HFFc6 (cell line): ENCODE measurements at places on chromosomes 5 and 9.

- DNase-seq, result no peak
Observed at GRCh38 chr9:107847978-107848964, 358.7 kb upstream of the KLF4 start.

GRCh38 chr5:97021416-97021815, 85.5 kb downstream of the LNPEP start:
- DNase-seq, result no peak

DNA sequence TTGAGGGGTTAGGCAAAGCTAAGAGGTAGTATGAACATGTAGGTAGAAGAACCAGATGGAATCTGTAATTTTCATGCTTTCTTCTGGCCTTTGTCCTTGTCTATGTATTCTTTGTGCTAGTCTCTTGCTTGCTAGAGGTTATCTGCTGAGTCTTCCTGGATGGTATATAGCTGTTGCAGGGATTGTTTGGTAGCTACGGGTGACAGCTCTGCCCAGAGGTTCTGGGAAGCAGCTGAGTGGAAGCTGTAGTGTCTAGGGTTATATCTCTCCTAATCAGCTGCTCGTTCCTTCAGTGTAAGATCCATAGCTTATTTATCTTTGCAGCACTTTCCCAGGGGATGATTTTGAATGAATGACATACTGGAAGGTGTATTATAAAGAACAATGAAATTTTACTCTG, 100.3 kb downstream of the ATG10 start:
- no peak for DNase-seq

- DNase-seq, result no peak
Observed at GRCh38 chr5:102999191-102999590, 120.7 kb downstream of the GIN1 start.

GRCh38 chr9:129232839-129233591, 55.0 kb upstream of the IER5L start:
- DNase-seq, result no peak

DNA sequence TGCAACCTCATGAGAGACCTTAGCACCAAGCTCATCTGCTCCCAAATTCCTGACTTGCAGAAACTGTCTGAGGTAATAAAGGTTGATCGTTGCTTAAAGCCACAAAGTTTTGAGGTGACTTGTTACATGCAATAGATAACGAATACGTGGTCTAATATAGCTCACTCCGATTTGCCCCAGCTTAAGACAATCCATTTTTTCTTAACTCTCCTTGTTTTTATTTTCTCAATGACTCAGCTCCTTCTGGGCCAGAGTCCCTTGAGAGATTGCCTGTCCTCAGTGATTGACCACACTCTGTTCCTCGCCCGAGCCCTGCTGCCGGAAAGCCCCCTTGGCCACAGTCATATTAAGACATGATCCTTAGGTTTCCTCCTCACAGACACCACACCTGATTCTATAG, 63.7 kb upstream of the FANCC start:
- peak; percentile 32 for DNase-seq

GRCh38 chr5:142453932-142454331, 129.1 kb upstream of the SPRY4 start:
- DNase-seq, result no peak

DNA sequence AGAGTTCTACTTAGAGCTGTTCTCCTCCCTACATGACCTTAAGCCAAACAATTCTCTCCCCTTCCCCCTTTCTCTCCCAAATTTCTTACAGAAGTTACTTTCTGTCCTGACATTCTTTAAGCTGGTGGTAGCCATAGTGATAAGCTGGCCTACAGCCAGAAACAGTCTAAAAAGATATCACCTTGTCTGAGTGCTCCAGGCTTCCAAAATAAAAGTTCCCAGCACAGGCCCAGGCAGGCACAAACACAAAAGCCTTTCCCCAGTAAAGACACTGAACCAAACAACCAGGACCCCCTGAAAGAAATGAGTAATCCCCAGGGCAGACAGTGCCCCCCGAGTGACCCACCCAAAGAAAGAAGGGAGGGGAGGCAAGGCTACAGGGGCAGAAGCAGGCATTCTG, 19.2 kb downstream of the SIL1 start:
- DNase-seq, result no peak

DNA sequence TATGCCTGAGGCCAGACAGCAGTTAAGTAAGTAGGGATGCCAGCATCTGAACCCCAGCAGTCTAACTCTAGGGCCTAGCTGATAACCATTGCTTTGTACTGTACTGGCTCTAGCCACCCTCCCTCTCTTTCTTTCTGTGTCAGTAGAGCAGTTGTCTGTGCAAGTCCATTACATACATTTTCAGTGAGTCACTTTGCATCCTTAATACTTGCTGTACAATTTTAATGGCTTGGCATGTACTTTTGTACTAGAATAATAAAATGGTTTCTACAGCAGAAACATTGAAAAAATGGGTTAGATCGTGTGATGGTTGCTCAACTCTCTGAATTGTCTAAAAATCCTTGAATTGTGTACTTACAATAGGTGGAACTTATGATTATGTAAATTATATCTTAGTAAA, 1.5 kb upstream of the TTC39B start:
- DNase-seq, result peak; percentile 88

DNA sequence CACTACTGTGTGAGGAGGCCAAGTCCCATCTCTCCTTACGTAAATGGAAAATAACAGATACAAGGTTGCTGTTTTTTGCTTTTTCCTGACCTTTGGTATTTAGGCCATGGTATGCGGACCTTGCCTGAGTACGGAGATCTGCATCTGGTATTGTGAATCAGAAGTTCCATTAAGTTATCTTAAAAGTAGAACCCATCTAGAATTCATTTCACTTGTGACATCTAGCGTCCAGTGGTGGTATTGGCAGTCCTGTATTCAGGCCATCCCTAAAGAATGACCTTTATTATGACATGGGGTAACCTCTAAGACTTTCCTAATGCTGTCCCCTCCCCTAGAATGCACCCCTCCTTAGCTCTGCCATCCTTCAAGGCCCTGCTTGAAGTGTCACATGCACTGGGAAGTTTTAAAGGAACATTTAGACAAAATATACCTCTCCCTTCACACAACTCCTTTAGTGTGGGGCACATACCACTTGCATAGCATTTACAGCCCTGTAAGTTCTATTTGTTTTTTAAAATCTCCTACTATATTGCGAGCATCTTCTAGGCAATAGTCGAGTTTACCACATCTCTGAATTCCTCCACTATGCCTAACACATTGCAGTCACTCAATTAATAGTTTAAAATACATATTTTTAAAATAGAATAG, 1.9 kb upstream of the SPDL1 start:
- DNase-seq, result peak; percentile 62

DNA sequence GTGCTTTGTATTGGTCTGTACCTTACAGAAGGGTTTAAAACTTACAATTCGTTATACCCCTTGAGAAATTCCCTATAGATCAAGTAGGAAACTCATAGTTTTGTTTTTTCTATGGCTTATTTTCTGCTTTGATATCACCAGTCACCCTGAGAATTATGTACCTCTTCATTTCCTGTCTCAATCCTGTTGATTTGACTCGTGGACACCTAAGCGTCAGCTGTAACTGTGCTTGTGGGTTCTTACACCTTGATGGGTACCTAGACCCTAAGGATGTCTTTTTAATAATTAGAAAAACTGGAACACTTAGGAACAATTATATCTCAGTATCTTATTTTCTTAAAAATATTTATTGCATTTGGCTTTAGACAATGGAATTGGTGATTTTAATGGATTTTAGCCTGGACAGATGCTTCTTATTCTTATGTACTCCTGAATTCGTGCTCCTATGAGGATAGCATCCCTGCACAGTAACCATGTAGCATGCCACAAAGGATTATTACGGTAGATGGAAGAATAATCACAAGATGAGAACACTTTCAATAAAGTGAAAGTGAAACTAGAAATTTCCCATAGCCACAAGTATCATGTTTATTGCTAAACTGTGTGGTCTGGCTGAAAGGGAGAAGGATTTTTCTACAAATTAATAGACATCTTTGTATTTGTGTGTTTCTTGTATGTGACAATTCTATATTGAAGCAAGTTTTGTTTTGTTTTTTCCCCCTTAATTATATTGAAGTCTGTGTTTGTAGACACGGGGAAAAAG, 1920.3 kb upstream of the WWC1 start:
- no peak for DNase-seq

- no peak for DNase-seq
Observed at GRCh38 chr5:34616651-34617050, 39.5 kb upstream of the RAI14 start.

GRCh38 chr9:36742264-36742663, 169.6 kb downstream of the MELK start:
- no peak for DNase-seq

DNA sequence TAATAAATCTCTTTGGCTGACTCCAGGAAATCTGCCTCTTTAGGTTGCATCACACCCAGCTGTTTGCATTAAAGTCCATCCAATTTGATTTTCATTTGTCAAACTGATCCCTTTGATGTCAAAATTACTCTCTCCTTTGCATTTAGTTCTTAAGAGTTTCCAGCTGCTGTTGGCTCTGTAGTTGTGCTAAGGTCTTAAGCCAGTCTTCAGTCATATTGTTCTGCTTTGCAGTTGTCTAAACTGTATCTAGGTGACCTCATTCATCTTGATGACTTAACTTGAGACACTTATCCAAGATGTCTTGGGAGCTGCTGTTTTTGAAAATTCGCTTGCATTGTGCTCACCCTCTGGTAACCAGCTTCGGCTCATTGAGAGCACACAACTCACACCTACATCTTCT, 386.9 kb upstream of the TLE4 start:
- DNase-seq, result peak; percentile 23

DNA sequence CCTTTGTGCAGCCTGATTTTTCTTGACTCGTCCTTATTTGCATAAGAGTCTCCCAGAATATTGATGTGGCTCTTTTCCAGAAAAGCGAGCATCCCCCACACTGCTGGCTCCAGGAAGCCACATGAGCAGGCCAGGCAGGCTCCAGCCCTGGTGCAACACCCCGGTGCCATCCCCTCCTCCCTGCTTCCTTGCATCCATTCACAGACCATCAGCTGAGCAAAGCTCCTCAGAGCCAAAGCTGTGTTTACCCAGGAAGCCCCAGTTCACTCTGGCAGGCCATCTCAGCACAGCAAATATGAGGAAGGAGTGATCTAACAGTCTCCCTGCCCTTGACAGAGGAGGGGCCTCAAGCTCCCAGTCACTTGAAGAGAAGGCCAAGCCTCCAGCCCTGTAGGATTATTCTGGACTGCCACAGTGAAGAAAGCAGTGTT, 34.4 kb downstream of the INSYN2B start:
- peak; percentile 97 for DNase-seq

GRCh38 chr9:68775003-68775730, 70.1 kb downstream of the PIP5K1B start:
- peak; percentile 47 for DNase-seq

DNA sequence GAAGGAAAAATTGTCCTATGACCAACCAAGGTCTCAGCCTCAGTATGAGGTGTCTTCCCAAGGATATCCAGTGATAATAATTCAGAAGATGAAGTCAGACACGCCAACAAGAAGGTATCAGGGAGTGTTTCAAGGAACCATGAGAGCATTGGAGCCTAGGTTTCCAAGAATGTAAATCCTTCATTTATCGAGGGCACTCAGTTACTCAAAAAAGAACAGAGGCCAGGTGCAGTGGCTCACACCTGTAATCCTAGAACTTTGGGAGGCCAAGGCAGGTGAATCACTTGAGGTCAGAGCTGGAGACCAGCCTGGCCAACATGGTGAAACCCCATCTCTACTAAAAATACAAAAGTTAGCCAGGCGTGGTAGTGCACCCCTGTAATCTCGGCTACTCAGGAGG, 70.8 kb downstream of the PLAC8L1 start:
- DNase-seq, result no peak

- DNase-seq, result peak; percentile 60
Observed at GRCh38 chr9:112921549-112921948, 30.9 kb upstream of the SLC46A2 start.

DNA sequence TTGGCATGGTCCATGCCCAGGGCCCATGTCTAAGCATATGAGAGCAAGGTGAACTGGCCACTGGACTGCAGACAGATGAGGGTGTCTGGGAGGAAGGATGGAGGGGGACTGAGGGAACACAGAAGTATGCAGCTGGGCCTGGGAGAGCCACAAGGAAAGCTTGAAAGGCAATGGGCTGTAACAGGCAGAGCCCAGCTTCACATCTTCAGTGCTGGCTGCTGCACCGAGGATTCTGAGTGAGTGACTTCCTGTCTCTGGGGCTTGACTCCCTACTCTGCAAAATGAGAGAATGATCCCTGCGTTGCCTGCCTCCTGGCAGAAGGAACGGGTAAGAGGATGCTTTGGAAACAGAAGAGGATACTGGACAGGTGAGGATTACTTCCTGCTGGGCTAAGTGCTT, 29.0 kb downstream of the COL15A1 start:
- no peak for DNase-seq

- DNase-seq, result no peak
Observed at GRCh38 chr5:160235731-160236130, 6.4 kb downstream of the FABP6 start.

DNA sequence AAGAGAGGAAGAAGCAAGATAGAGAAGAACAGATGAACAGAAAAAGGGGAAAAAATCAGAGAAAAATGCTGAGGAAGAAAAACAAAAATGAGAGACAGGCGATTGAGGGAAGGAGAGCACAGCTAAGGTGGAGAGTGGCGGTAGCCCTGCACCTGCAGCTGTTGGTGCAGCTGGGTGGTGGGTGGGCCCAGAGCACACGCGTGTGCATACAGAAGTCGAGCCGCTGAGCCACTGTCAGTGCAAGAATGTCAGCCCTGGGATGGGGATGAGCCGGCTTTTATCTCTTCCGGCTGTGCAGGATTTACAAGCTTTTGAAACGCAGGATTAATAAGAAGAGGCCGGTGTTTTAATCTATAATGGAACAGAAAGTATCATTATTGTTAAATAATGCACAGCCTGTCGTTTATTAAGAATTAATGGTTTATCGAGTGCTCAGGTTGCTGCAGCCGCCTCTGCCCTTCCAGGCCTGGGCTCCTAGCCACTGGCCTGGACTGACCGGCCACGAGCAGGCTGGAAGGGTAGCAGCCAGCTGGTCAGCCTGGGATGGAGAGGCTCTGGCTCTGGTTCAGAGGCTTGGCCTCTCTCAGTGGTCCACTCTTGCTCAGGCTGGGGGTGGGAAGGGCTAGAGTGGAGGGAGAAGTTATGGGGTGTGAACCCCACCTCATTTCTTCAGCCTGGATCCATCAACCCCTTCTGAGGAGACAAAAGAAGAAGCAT, 68.7 kb downstream of the PCDH1 start:
- no peak for DNase-seq

- DNase-seq, result no peak
Observed at GRCh38 chr5:123855609-123856008, 343.6 kb downstream of the CSNK1G3 start.

GRCh38 chr5:92402956-92403702, 1020.0 kb upstream of the ARRDC3 start:
- no peak for DNase-seq
